Erythroblast (primary cell): ENCODE measurements at places on chromosomes 13 and 19.

DNA sequence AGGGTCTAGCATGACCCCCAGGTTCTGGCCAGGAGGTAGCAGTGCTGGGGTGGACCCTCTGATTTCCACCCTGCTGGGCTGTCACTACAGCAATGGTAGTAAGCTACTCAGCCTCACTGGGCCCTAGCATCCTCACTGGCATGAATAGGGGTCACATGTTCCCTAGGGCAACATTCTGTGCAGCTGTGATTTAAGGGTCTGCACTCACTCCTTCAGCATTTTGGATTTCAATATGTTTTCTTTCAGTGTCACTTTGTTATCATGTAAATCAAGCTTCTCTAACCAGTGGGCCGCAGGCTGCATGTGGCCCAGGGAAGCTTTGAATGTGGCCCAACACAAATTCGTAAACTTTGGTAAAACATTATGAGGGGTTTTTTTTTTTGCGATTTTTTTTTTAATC is 57.8 kb downstream of the SPATA13 start:
- no peak for DNase-seq

DNA sequence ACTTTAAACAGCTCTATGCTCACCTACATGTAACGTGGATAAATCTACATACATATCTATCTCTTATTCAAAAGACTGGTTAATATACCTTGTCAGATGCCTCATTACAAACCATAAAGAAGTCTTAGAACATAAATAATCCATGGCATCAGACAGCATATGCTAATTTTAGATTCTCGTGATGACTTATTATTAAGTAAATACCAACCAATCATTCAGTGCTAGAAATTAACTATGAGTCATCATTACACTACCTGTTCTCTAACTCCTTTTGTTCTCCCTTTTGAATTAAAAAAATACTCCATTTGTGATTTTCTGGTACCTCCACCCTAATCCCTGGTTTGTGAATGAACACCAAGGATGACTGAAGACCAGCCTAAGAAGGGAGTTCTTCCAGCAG is 754.3 kb upstream of the ARGLU1 start:
- no peak for DNase-seq

GRCh38 chr13:106173891-106174610 is 361.4 kb downstream of the EFNB2 start:
- DNase-seq, result no peak

- DNase-seq, result no peak
These were observed 1629.1 kb upstream of the PCDH20 start for GRCh38 chr13:63044589-63045313.

DNA sequence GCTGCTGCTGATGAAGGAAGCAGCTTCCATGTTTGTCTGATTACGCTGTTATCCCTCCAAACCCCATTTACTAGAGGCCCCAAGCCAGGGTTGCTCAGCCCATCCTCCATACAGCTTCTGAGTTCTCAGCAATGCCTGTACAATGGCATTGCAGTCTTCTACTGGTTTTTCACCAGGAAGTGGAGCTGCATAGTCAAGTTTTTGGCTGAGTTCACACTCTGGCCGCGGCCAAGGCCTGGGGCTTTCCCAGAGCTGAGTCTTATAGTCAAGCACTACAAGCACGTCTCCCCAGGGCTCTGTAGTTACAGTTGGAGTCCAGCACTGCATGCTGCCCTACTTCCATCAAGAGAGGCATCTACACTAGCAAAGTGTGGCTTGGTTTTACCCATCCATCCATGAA is 182.5 kb downstream of the POU4F1 start:
- DNase-seq, result no peak

GRCh38 chr19:51654783-51655182 is 8.2 kb upstream of the SIGLEC14 start:
- DNase-seq, result no peak

DNA sequence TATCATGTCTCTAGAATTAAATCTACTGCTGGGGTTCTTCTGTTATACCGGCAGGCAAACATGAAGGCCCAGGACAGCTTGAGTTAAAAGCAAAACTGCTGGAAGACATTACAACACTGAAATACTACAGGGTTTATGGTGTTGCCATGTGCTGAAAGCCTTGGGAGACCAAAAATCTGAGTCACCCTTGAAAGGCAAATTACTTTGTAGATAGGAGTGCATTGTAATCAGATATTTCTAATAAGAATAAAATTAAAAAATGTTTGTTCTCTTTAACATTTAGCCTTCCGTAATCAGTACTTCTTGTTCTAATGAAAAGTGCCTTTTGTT is 181.3 kb downstream of the PCDH9 start:
- no peak for DNase-seq

DNA sequence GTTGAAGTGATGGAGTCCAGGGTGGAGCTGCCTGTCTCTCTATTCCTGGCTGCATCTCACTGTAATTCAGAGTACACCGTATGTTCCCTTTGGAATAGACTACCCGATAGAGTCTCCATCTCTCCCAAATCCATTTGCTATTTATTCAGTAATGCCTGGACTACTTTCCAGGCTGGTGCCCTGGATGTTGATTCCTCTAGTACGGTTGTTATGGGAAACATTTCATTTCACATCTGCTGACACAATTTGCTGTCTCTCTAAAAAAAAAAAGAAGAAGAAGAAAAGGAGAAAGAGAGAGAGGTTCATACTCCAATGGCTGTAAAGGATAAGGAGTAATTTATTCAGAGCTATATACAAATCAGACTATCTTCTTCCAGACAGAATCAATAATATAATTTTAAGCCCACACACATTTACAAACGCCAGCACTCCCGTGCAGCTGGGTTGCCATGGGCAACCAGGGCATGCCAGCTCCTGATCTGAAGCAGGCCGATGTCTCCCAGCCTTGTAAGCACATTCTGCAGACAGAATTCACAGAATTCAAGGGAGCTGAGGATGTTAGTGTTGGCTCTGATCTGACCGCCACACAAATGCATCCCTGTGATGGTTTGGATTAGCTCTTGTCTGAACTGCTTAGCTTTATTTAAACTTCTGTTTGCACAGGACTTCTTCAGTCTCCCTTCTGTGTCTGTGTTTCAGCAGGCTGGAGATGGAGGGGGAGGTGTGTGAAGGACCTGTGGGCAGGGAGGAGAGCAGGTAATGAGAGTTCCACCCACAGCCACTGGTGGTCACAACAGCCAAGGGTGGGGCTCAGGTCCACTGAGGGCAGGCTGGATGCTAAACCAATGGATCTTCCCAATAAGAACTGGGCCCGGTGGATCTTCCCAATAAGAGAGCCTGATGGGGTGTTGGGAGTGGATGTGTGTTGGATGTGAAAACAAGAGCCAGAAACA is 66.0 kb downstream of the TEX26 start:
- DNase-seq, result no peak

DNA sequence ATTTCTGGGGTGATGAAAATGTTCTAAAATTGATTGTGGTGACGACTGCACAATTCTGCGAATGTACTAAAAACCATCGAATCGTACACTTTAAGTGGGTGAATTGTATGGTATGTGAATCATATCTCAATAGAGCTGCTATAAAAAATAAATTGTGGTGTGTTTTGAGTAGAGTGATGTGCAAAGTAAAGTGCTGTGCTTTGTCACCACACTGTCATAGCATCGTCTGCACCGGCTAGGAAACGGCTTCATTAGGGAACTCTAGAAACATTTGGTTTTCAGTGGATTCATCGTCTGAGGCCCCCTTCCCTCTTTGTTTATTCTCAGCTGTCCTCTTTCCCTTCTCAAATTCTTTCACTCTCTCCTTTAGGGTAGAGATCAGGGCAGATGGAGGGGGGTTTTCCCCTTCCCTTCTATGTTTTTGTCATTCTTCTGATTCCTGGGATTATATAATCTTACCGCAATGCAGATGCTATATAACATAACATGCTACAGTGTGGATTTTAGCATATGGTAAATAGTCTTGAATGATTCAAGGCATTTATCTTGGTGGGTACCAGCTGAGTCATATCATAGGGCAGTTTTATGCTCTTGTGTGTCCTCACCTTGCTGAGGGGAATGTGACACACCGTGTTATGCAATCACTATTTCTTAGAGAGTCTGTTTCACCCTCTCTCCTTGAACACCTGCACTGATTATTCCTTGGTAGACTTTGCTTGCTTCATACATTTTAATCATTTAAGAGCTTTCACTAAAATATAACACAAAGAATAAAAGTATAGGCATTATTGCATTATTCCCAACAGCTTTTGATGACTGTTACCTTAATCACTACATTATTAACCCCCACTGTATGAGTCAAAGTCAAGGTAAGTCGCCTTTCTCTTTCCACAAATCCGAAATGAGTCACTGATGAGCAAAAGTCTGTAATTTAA is 239.4 kb downstream of the DCLK1 start:
- no peak for DNase-seq

- no peak for DNase-seq
These were observed 27.6 kb upstream of the TPT1 start for GRCh38 chr13:45368571-45368970.

DNA sequence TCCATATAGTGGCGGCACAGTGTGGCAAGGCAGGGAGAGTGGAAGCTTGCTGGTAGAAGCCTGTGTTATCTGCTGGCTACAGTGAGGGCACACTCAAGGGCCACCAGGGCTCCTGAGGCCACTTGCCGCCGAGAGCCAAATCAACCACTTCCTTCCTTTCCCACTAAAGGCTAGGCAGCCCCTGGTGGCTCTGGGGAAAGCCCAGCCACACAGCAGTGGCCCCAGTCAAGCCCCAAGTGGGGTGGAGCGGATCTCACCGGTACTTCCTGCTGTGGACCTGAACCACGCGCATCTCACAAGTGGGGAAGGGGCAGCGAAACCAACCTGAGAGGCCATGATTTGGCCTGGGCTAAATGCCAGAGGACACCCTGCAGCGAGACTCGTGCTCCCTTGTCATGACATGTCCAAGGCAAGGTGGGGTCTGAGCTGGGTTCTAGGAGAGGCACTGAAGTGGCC is 21.9 kb upstream of the SLC35E1 start:
- peak; percentile 41 for DNase-seq

- DNase-seq, result no peak
These were observed 967.0 kb downstream of the UQCRFS1 start for GRCh38 chr19:28245937-28246336.

- DNase-seq, result peak; percentile 67
These were observed 7.7 kb downstream of the PGLYRP1 start for GRCh38 chr19:46014941-46015686.

- no peak for DNase-seq
These were observed 134.8 kb upstream of the SPRY2 start for GRCh38 chr13:80475718-80476117.

DNA sequence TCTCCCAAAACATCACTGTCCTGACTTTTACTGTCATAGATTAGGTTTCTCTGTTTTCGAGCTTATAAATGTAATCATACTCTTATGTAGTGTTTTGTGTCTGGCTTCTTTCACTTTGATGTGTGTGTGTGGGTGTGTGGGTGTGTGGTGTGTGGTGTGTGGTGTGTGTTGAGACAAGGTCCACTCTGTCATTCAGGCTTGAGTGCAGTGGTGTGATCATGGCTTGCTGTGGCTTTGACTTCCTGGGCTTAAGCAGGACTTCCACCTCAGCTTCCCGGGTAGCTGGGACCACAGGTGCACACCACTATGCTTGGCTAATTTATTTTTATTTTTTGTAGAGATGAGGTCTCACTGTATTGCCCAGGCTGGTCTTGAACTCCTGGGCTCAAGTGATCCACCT is 59.6 kb downstream of the PDS5B start:
- no peak for DNase-seq

- no peak for DNase-seq
These were observed 55.1 kb downstream of the RXFP2 start for GRCh38 chr13:31794452-31794851.

DNA sequence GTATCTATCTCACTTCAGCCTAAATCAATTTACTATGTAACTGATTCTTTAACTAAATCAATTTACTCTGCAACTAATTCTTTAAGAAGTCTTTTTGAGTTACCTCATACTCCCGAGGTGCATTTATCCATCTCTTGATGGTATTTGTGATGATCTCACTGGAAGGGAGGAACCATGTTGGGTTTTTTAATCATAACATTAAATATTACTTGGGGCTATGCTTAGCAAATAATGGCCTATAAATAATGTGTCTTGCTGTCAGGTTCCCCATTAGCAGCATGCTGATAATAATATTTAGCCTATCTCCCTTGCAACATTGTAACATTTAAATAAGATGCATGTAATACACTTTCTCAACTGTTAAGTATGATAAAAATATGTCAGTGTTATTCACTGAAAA is 411.3 kb downstream of the SLITRK1 start:
- DNase-seq, result no peak

DNA sequence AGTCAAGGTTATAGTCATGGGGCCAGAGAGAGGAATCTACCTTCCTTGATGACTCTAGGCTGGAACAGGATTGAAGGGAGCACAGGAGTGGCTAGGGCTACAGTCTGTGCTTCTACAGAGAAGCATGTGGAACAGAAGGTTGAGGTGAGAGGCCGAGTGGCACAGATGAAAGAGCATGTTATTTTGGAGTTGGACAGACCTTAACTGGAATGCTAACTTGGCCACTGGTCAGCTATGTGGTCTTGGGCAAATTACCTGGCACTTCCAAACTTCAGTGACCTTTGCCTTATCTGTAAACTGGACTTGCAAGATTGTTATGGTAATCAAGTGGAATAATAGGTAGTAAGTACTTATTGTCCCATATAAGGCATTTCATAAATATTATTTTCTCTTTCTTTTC is 252.7 kb downstream of the KCNRG start:
- no peak for DNase-seq

- DNase-seq, result no peak
These were observed 360.3 kb upstream of the ZNF507 start for GRCh38 chr19:31985001-31985605.
